MCF 10A (cell line): ENCODE measurements at places on chromosomes 5 and 9.
A peak's percentile ranks its signal among the peaks of the same experiment; 100 is the strongest.

DNA sequence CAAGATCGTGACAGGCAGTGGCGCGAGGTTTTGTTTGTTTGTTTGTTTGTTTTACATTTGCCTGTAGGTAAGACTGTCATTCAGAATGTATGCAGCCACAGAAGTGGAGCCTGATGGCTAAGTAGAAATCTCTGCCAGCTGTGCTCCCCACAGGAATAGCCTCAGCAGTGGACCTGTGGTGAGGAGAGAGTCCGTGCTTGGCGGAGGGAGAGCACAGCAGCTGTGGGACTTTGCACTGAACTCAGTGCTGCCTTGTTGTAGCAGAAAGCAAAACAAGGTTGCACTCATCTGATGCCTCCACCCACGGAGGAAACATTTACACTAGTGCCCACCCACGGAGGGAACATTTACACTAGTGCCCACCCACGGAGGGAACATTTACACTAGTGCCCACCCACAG, 4.4 kb upstream of the ZNF782 start:
- DNase-seq, result no peak

DNA sequence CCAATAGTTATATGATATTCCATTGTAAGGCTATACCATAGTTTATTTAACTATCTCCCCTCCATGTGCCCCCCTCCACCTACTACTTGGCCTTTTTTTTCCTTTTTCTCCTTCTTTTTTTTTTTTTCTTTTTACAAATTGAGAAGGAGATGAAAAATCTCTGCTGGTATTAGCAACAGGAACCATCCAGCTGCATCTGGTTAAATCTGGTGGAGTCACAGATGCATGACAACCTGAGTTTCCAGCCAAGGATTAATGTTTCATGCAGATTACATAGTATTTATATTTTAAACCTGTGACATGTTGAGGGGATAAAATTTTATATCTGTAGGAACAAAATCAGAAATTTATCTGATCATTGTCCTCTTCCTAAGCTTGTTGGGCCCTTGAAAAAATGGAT, 128.5 kb upstream of the IQGAP2 start:
- no peak for DNase-seq

DNA sequence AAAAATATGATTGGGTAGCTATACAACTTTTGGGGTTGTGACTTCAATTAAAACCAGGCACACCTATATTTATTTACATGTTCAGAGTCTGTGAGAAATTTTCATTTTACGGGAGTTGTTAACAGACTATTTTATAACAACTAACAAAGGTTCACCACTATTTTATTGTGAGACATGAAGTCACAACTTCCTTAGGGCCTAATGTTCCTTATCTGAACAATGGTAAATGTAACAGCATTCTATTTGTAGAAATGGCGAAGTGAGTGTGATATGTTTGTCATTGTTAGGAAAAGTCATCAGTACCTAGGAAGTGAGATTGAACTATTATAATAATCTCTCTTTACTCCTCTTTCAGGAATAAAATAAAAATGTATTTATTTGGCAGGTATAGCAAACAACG, 67.4 kb downstream of the CSNK1G3 start:
- no peak for DNase-seq

GRCh38 chr5:71483355-71483754, 27.9 kb downstream of the BDP1 start:
- peak; percentile 55 for DNase-seq
